Neural progenitor cell (in vitro differentiated cells): ENCODE measurements at places on chromosomes 3 and 15. TPM values are rescaled to one million over a fixed set of nuclear protein-coding genes. Genes with fewer than 3 reads are reported as not detected.
A peak's percentile ranks its signal among the peaks of the same experiment; 100 is the strongest.

ARHGEF26 gene
- total RNA-seq = 13.4 and 14.0 TPM in 2 replicates

REC114 gene
- not detected in 2 replicates for total RNA-seq

DNA sequence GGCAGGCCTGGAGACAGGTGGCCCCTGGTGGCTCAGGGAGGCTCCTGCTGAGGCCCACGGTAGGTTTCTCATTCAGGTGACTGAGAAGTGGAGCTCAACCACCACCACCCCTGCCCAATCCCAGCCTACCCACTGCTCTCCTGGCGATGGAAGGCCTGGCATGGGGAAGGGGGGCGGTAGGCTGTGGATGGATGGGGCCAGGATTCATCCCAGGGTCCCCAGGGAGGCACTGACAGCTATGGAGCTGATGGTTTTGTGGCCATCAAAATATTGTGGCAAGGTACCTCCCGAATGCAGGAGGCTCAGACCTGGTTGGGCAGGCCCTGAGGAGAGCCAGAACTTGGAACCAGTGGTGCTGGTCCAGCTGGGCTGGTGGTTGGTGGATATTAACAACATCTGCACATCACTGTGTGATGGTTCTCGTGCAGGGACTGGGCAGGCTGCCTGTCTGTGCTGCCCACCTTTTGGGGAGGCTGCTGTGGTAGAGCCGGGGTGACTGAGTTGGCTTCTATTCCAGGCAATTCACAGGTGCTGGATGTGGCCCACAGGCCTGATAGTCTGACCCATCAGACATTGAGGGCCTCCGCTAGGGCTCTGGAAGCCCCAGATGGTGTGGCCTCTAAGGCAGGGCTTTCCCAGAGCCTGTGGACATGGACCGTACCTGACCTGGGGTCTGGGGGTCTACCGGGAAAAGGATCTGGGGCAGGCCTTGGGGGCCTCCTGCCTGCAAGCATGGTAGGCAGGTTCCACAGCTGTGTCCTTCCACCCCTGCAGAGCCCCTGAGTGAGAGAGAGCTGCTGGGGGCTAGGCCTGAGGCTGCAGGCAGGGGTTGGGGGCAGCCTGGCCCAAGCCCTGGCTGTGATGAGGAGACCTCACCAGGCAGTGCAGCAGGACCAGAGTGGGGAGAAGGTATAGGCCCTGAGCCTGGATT, 3.4 kb downstream of the ZBTB47 start:
- no peak for DNase-seq

DNA sequence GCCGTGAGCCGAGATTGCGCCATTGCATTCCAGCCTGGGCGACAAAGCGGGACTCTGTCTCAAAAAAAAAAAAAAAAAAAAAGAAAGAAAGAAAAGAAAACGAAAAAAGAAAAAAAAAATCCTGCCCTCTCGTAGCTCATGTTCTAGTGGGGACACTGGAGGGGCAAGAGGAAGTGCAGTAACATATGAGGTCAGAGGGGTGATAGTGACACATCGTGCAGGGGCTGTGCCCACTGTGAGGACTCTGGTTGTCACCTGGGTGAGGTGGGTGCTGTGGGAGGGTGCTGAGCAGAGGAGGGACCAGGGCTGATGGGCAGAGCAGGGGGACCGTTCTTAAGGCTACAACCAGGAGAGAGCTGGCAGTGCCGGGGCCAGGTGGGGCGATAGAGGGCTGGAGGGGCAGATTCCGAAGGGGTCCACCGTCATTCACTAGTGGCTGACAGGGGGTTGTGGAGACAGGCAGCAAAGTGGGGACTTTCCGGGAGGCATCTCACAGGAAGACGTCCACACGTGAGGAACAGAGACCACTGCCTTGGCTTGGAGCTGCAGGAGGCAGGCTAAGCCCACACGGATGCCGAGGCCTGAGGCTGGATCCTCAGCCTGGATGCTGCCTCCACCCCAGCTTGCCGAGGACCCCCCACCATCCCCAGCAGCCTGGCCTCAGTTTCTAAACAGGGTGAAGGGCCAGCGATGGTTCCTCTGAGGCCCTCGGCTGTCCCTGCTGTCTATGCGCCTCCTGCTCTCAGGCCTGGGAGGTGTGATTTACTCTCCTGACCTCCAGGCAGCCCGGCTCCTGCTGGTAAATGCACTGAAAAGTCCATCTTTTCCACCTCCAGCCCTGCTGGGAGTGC, 154.3 kb upstream of the IQSEC1 start:
- DNase-seq = no peak

DNA sequence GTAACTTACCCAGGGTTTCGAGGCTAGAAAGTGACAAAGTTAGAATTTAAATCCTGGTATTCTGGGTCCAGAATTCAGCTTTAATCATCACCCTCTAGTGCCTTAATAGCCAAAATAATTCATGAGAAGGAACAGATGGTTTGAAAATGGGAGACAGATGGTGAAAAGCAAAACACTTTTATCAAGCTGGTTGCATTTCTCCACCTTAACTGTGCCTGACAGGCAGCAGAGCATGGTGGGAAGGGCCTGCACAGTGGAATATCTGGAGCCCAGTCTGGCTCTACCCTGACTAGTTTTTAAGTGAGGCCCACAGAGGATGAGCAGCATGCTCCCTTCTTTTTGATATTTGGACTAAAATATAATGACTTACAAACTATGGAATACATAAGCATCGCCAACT, 35.6 kb upstream of the RASGRP1 start:
- DNase-seq = no peak

DNA sequence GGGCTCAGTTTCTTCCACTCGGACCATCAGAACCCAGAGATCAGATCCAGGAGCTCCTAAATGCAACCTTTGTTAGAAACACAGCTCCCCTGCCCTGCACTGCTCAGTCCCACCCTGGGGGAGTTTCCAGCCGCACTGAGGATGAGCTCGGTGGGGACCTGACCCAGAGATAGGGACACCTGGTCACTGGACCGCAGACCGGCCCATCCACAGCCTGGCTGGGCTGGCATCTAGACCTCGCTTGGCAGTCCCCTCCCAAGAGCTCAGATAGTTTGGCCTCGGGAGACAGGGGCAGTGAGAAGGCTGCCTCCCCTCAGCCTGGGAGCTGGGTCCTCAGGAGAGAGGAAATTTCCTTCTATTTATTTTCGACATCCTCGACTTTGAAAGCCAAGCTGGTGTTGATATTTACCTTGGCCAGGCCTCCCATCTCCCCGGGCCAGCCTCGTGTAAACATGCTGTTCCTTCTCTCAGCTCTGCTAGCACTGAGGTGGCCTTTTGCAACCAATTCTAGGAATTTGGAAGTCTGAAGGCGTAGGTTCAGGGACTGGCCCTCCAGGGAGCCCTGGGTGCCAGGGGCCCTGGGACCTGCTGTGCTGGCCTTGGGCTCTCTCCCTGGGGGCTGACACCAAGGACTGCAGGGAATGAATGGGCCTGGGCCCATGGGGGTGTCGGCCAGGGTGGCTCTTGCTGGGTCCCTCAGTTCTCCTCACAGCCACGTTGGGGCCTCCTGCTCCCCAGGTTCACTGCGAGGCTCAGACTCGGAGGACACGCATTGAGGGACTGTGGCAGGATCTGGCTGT, 90.1 kb downstream of the VGLL4 start:
- no peak for DNase-seq

GADL1 gene
- 0.03 TPM in 1 of 2 replicates, not detected in the other for total RNA-seq

FAM227B gene
- 13.0 and 25.1 TPM in 2 replicates for total RNA-seq

DNA sequence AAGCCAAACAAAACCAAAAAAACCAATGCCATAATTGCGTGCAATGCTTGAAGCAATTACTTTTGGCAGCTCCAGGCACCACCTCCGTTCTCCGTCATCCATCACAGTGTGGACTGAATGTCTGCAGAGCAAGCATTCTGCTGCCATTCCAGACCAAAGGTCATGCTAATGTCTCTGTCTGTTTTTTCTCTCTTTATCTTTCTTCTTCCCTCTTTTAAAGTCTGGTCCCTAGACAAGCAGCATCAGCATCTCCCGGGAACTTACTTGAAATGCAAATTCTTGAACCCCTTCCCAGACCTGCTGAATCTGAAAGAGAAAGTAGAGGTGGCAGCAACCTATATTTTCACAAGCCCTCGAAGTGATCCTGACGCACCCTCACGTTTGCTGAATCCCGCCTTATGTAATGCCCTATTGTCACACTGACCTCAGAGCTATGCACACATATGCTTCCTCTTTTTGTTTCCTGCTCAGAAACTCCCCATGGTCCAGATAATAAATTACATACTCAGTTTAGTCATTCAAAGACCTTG, 297.3 kb upstream of the PROK2 start:
- no peak for DNase-seq

DNA sequence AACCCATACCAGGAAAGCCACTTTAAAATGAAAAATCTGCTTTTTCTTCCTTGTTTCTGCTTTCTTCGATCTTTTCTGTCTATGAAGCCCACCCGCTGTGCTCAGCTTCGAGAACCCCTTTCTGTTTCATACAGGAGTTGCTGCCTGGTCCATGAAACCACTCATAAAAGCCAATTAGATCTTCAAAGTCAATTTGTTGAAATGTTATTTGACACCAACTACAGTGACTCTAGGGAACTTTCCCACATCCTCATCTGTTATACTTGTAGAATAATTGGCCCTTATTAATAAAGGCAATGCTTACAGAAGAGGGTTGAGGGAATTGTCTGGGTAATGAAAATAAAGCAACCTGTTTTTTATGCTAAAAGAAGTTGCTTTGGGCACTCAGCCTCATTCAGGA, 523.6 kb downstream of the OCA2 start:
- DNase-seq = no peak

DNA sequence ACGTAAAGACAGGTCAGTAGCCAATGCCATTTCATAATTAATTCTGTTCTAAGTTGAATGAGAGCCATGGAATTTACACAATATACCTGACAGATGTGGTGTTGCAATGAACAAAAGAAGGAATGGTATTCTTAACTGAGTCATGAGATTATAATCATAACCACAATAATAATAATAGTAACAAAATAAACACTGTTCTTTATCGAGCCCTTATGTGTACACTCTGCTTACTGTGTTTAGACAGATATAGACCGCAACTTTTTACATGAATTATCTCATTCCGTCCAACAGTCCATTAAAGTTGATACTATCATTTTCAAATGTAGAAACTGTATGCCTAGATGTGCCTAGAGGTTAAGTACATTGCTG, 28.2 kb upstream of the SCAANT1 start:
- DNase-seq = no peak

- DNase-seq = no peak
These were observed 51.2 kb downstream of the SLC25A26 start for GRCh38 chr3:66272016-66272415.

- no peak for DNase-seq
These were observed 61.0 kb downstream of the LIPC start for GRCh38 chr15:58492661-58493397.

DNA sequence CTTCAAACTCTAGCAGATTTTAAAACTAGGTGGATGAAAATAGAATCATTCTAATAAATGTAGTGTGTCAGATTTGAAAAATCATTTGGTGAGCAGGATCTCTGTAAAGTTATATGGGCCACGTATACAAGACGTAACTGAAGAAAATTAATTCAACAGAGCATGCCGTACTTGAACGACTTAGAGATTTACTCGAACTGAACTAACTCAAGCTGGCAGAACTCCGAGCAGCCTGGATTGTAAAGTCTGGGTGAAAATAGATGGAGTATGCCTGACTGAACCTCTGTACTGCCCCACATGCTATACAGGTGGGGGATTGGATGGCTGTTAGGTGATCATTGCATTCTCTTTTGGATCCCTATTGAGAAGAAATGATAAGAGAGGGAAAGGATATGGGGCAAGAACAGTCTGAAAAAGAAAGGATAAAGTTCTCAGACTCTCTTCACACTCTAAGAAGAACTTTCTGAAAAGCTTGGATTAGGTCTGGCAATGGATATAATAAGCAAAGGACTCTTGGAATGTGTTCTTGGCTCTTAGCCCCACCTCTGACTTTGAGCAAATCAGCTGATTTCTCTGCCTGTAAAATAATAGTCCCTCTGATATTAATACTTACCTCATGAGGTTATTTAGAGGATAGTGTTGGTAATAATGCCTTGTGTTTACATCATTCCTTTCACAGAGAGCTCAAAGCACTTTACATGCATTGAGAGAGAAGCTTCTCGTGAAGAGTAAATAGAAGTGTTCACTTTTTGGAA, 147.5 kb downstream of the FILIP1L start:
- no peak for DNase-seq

MTHFS gene
- total RNA-seq = 26.7 and 28.9 TPM in 2 replicates

HYKK gene
- 2.0 and 10.2 TPM in 2 replicates for total RNA-seq

TADA3 gene
- total RNA-seq = 50.8 and 86.3 TPM in 2 replicates

TFRC gene
- 60.0 and 87.7 TPM in 2 replicates for total RNA-seq

- no peak for DNase-seq
These were observed 622 bp downstream of the NAALADL2 start for GRCh38 chr3:174859756-174860155.

GRCh38 chr3:38315488-38316230, 30.9 kb upstream of the XYLB start:
- DNase-seq = no peak

WDR93 gene
- total RNA-seq = 0.51 and 0.62 TPM in 2 replicates

DNA sequence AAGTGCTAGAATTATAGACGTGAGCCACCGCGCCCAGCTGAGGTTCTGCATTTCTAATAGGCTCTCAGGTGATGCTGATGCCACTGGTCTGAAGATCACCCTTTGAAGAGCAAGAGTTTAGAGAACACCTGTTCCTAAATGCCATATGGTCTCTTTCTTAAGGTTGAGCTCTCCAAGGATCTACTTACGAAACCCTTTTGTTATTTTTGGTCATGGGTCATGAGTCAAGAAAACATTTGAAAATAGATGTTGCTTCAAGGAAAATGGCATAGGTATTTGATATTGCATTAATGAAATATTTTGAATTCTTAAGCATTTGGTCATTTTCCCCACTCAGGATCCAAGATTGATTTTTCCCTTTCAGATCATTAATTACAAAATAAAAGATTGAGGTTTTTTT, 74.7 kb upstream of the SOX2 start:
- no peak for DNase-seq

SUSD5 gene
- total RNA-seq = 3.1 and 3.7 TPM in 2 replicates

DNA sequence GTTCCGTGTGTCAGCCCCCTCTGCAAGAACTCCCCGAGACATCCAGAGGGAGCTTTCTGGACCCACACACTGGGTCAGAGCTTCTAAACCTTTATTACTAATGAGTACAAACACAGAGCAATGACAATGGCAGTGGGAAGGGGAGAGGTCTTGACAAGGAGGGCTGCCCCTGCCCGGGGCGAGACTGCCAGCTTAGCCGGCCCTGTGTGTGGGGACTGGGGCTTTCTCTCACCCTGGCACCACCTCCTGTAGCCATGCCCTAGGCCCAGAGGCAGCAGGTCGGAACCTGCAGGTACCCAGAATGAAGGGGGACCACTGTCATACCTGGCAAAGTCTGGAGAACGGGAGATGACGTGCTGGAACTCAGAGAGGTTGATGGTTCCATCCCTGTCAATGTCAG, 3.1 kb downstream of the CIB1 start:
- no peak for DNase-seq

KBTBD13 gene
- total RNA-seq = not detected in 2 replicates

ERICH6 gene
- total RNA-seq = 0.28 TPM in 1 of 2 replicates, not detected in the other

GRCh38 chr15:30953183-30953582, 38.2 kb downstream of the MTMR10 start:
- DNase-seq = no peak

DNA sequence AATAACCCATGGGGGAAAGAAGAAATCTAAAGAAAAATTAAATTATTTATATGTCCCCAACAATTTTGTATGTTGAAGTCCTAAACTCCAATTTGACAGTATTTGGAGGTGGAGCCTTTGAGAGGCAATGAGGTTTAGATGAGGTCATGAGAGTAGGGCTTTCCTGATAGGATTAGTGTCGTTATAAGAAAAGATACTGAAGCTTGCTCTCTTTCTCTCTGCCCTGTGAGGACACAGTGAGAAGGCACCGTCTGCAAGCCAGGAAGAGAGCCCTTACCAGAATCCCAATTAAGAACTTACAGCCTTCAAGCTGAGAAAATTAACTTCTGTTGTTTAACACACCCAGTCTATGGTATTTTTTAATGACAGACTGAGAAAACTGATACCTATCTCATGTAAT, 16.1 kb upstream of the OR5AC2 start:
- peak; percentile 39 for DNase-seq

IRAK2 gene
- 0.26 and 0.50 TPM in 2 replicates for total RNA-seq

GRCh38 chr3:122074621-122075265, 19.6 kb downstream of the CD86 start:
- no peak for DNase-seq
